Activated CD4-positive, alpha-beta T cell treated with anti-CD3 and anti-CD28 coated beads for 1 hour (primary cell): ENCODE measurements at places on chromosomes 13 and 19.

DNA sequence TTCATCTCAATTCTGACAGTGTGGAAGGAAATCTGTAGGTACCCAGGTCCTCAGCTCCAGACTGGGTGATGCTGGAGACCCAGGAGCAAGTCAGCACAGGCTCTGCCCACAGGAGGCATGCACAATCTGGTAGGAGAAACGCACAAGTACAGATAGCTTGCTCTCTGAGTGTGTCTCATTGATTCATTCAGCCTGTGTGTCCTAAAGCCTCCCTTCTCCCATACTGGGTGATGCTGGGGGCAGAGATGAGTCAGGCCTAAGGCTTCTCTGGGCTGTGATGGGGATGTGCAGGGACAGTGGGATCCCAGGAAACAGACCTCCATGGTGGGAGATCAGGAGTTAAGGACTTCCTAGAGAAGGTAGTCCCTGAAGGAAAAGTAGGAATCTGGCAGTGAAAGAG is 6.8 kb downstream of the ZNF526 start:
- DNase-seq: no peak

GRCh38 chr19:21581646-21582240 is 76.3 kb downstream of the ZNF429 start:
- no peak for DNase-seq

DNA sequence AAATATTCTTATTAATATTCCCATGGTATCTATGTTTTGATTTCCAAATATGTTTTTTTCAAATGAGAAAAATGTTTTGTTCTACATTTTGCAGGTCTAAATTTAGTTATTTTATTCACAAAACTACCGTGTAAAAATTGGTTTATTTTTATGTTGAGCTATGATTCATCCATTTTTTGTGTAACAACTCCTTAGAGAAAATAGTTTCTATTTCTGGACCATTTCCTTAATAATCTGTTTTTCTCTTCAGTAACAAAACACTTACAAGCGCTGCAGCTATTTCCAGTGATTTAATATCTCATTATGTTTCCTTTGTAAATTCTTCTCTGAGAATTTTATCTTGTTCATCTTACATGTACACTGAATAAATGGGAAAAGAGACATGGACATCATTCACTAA is 550.7 kb upstream of the SLITRK5 start:
- no peak for DNase-seq

DNA sequence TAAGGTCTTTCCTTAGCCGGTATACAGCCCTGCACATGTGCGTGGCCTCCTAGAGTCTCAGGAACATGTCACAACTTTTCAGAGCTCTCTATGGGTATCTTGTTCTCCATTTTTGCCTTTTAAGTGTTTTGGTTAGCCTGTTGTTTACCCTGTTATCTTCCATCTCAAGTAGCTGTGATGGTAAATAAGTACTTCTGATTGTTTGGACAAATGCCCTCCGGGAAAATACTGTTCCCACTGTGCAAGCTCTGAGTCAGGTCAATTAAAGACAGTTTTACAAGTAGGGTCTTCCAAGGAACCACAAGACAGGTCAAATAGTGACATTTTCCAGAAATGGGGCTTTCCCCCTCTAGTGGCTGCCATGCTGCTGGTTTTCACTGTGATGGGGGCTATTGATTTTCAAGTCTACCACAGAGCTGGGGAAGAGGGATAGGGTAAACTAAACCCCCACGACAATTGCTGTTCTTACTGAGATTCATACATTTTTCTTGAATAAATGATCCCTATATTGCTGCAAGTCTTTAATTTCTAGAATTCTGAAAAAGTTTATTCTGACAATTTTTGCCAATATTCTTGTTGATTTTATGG is 109.5 kb downstream of the TM9SF2 start:
- DNase-seq: no peak

DNA sequence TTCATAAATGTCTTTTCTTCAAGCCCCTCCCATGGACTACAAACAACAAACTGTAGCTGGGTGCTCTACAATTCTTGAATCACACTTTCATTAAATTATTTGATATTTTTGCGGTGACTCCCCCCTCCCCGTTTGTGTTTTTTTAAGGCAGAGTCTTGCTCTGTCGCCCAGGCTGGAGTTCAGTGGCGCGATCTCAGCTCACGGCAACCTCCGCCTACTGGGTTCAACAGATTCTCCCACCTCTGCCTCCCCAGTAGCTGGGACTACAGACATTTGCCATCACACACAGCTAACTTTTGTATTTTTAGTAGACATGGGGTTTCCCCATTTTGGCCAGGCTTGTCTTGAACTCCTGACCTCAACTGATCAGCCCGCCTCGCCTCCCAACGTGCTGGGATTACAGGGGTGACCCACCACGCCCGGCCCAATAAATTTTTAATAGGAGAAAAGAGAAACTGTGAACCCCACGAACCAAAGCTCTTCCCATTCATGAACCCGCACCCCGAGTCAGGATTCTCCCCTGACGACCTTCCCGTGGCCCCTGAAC is 703 bp downstream of the ZNF506 start:
- DNase-seq: no peak

DNA sequence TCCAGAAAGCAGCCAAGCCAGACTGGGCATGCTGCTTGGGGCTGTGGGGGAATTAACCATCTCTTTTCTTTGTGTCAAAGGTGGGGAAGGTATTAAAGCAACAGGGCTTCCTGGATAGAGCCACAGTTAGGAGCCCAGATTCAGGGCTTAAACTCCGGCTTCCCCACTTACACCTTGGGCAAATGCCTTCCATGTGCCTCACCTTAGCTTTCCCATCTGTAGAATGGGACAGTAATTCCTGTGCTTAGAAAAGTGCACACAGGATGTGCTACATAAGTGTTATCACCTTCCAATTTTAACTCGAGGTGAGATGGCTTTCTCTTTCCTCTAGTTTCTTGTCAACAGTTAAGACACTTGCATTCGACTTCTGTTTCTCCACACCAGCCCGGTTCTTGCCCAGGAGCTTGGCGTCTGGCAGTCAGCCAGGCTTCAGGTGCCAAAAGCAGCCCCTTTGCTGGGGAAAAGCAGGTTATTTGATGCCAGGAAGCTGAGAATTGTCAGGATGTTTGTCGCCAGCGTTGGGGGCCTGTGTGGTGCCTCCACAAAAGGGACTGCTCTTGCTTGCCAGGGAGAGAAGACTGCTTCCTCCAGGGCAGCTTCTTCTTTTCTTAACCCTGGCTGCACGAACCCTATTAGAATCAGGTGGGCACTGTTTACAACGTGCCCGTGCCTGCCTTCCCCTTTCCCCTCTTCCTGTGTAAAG is 79.2 kb downstream of the SIPA1L3 start:
- DNase-seq: no peak

DNA sequence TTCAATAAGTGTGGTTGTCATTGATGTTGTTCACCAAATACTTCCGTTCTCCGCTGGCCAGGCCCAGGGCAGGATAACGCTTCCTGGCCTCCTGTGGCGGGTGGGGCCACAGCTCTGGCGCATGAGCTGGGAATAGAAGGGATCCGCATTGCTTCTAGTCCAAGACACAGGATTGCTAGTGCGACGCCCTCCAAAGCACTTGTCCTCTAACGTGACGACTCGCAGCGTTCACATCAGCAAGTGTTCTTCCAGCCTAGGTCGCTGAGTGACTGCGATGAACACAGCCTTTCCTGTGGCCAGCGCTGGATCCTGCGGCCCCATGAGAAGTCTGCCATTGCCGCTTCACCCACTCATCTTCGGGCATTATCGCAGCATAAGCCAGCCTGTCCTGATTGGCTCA is 39.4 kb downstream of the VSTM2B start:
- no peak for DNase-seq

DNA sequence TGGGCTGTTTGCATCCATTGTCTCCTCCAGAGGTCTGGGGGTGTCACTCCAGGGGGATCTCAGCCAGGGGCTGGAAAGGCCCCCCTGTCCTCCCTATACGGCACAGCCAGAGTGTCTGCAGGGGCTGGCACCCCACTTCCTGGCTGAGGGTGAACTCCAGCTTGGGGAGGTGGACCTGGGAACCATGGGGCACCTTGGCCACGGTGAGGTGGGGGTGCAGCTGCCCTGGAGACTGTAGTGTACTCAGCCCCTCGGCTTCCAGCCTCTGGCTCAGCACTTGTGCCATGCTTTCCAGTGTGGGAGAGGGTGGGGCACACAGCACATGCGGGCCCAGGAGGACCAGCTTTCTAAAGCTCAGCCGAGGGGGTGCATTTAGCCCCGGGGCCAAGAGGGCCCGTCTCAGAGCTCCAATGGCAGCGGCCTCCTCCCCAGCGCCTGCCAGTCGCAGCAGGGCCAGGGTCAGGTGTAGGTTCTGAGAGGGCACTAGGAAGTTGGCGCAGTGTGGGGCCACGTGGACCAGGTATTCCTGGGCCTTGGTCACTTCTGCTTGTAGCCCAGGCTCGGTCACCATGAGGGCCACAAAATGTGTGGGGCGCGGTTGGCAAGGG is 1.4 kb downstream of the LENG9 start:
- no peak for DNase-seq

- DNase-seq: no peak
These were observed 327.0 kb upstream of the SLITRK5 start for GRCh38 chr13:87344176-87344575.

DNA sequence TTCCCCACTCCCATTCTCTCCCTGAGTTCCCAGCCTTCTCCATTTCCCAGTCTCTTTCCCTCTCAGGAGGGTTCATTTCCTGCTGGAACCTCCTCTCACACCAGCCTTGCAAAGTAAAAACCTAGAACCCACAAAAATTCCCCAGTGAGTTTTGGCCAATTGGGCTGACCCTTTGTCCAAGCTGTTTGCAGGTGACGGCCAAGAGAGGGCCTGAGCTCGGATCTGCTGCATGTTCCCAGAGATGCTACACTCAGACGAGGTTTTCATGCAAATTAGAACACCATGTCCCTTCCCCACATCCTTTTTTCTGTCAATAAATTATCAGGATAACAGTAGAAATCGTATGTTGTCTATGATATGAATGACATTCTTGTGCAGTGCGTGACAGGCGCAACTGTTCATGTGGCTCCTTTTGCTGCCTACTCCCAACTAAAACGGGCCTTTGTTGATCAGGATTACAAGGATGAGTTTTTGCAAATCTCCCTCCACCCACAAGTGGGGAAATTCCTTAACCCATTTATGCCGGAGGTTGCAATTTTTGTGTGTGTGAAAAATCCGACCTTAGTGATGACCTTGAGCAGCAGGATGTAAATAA is 149.5 kb downstream of the CACNA1A start:
- no peak for DNase-seq

GRCh38 chr13:110194451-110194850 is 112.5 kb downstream of the COL4A1 start:
- DNase-seq: no peak
